ENCODE measurements at places on chromosomes 7 and 10.

DNA sequence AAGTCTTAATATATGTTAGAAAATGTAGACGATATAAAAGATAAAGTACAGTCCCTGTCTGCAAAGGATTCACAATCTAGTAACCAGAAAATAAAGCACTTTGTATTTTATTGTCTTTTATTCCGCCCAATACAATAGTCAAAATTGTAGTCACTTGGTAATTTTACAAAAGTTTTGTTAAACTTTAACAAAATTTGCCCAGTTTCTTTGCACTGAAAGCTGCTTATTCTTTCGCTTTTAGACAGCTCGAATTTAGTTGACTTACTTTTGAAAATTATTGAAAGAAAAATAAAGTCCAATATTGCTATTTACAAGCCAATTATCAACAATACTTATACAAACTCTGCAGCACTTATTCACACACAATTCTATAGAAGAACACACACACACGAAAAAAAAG lies 534.9 kb upstream of the LRRTM3 start:
- no peak for DNase-seq

DNA sequence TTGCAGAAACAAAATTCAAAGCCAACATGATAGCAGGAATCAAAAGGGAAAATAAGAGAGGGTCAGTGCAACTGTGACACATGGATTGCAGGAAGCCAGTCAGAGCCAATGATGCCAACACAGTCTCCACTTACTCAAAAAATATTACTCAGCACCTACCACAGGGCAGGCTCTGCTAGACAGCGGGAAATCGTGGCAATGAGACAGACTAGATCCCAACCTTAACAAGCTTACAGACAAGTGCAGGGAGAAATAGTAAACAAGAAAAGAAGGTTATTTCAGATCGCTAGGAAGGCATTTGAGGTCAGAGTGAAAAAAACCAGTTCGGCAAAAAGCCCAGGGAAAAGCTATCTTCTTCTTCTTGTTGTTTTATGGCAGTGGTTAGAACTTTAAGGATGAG lies 45.2 kb upstream of the NPFFR1 start:
- peak; percentile 44 for DNase-seq

DNA sequence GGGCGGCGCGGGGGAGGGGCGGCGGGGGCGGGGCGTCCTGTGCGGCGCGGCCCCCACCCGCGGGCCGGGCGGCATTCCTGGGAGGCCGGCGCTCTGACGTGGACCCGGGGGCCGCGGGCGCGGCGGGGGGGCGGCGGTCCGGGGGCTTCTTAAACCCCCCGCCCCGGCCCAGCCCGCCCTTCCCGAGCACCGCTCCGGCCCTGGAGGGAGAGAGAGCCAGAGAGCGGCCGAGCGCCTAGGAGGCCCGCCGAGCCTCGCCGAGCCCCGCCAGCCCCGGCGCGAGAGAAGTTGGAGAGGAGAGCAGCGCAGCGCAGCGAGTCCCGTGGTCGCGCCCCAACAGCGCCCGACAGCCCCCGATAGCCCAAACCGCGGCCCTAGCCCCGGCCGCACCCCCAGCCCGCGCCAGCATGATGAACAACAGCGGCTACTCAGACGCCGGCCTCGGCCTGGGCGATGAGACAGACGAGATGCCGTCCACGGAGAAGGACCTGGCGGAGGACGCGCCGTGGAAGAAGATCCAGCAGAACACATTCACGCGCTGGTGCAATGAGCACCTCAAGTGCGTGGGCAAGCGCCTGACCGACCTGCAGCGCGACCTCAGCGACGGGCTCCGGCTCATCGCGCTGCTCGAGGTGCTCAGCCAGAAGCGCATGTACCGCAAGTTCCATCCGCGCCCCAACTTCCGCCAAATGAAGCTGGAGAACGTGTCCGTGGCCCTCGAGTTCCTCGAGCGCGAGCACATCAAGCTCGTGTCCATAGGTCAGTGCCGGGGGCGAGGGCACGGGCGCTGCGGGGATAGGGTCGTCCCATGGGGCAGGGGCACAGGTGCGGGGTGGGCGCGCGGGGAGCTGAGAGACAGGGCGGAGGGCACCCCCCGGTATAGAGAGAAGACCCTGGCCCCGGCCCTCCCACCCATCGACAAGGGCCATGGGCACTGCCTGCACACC lies at the start of gene FLNC:
Gene FLNC (plus strand): TSS at position 176 of the 947 bp plus-strand sequence. CDS start 232 bp downstream, at position 408.
- DNase-seq = peak; percentile 93

DNA sequence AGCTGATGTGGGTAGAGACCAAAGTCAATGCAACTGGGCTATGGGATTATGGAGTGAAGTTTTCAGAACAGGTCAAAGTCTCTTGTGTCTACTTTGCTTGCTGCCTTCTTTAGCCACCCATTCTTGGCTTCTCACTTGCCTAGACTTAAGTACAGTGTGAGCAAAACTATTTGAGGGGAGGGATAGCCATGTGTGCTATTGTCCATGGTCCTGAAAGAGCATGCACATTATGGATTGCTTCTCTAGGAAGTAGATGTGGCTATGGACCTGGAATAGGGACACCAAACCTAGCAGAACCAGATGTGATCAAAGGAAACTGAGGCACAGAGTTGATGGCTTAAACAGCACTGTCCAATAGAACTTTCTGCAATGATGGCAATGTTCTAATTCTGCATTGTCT lies 81.9 kb upstream of the ZNF800 start:
- no peak for DNase-seq

GRCh38 chr7:82443036-82443546 lies 486 bp downstream of the CACNA2D1 start:
- peak; percentile 79 for DNase-seq

- DNase-seq = no peak
Measured at GRCh38 chr7:23593706-23594105, 3.5 kb upstream of the CCDC126 start.

DNA sequence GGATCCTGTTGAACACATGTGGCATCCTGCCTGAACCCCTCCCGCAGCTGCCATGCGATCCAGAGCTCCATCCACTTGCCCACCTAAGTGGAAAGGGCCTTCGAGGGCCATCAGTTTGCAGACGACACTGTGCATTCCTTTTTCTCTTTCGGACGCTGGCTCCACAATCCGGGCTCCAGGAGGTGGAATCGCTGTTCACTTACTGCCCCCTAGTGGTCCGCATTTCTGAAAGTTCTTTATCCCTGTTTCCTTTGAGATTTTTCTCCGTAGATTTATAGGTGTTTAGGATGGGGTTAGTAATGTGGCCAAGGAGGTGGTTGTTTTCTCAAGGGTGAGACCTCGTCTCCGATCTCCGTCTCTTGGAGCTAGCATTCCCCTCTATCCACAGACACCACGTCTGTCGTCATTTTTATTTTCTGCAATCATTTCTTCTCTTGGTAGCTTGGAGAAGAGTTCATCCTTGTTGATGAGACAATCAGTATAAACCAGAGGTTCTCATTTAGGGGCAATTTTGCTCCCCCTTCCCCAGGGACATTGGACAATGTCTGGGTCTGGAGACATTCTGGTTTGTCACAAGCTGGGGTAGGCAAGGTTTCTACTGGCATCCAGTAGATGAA lies 204.6 kb downstream of the ARHGAP21 start:
- DNase-seq = peak; percentile 75

DNA sequence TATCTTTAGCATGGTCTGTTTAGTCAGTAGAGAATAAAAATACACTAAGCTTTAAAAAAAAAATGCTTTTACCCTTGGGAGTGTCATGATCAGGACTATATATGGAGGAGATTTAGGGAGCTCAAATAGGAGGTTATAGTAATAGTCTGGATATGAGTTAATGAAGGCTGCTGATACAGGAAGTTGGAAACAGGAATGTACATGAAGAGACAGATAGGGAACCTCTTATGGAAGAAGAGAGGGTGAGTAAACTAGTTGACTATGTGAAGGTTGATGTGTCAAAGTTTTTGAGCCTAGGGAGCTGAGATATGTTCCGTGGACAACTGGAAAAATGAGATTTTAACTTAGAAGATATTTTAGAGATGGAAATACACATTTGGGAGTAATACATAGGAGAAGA lies 472.0 kb upstream of the FZD8 start:
- no peak for DNase-seq

GRCh38 chr10:129541200-129541599 lies 74.2 kb downstream of the MGMT start:
- no peak for DNase-seq

DNA sequence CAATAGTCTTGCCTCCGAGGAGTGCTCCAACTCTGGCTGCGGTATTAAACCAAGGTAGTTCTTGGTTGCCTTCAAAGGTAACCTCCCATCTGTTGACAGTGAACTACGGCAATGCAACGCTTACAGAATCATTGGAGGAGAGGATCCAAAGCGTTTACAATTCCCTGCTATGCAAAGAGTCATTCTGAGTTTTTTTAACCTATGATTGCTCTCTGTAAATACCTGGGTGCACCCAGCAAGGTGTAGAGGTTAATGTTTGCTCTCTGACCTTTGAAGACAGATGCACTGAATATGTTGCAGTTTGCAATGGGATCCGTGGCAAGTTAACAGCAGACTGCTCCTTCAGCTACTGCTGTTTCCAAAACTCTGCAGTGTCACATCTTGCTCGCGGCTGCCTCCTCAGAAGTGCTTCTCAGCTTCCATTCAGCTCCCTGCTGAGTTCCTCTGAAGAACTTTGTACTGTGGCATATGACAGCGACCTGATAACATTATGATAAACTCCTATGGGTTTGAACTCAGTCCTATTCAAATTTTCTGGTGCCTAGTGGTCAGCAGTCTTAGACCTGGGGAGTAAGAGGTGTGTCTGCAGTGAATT lies 29.0 kb downstream of the KIAA1217 start:
- no peak for DNase-seq

DNA sequence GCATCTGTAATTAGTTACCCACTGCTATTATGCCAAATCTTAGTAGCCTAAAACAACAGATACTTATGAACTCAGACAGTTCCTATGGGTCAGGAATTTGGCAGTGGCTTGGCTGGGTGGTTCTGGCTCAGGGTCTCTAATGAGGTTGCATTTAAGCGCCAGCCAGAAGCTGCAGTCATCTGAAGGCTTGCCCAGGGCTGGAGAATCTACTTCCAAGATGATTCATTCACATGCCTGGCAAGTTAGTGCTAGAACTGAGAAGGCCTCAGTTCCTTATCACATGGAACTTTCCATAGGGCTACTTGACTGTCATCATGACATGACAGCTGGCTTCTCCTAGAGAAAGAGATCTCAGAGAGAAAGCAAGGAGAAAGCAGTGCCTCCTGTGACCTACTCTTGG lies 121.3 kb downstream of the AVL9 start:
- DNase-seq = peak; percentile 57

DNA sequence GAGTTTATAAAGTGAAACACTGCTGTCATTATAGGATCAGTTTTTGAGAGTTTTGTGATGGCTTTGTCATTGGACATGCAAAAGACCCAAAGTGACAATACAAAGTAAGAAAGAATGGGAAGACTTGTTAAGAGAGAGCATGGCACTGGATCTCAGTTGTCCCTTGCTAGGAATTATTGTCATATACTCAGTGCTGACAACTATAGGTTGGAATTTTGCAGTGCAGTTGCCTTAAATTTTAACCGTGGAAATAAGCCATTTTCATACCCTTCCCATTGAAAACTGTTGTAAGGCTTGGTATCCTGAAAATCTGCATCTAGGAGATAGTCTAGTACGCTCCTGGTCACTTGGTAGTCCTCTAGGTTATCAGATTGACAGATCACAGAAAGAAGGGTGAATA lies 1156.7 kb downstream of the GATA3 start:
- DNase-seq = no peak

DNA sequence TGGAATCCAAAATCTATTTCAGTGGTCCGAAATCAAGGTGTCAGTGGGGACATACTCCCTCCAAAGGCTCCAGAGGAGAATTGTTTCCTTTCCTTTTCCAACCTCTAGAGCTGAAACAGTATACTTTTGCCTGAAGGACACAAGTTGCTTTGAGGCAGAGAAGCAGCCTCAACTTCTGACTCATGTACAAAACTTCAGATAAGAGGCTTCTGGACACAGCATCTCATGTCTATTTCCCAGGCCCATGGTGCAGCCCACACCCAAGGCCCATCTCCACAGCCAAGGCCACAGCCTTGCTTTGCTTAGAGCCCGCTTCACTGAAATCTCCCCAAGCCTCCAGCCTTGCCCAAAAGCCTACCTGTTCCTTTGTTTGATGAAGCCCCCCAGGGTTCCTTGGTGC lies 68.9 kb downstream of the ZNF467 start:
- no peak for DNase-seq

- no peak for DNase-seq
Measured at GRCh38 chr7:105339404-105340323, 49.1 kb downstream of the SRPK2 start.

- DNase-seq = no peak
Measured at GRCh38 chr7:139095194-139095659, 14.3 kb downstream of the ZC3HAV1 start.

DNA sequence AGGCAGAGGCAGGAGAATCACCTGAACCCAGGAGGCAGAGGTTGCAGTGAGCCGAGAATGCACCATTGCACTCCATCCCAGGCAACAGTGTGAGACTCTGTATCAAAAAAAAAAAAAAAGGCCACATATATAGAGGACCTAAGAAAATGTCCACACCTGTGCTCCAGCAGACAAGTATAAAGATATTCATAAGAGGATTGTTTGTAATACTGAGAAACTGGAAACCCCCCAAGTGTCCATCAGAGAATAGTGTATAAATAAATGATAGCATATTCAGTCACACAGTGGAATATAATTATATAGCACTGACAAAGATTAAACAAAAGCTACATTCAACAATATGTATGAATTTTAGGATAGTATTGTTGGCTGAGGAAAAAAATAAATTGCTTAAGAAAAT lies 1050.6 kb downstream of the GRM8 start:
- DNase-seq = no peak

DNA sequence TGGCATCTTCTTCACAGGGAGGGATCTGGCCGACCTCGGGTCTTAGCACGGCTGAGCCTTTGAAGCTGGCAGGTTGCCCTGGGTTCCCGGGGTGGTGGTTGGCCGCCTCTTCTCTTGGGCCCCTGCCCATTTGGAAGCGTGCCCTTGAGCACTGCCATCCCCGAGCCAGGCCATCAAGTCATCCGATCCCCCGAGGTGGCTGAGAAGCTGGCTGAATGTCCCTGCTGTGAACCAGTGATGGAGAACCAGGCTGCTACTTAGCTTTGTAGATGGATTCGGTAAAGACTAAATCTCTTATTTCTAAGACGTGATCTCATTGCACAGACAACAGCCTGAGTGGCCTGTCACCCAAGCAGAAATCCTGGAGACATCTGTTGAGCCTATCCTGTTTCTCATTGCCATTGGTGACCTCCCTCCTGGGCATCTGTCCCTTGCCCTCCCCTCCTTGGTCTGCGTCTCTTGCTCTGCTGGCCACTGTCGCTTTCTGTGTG lies 74.3 kb downstream of the GRK5 start:
- peak; percentile 42 for DNase-seq

GRCh38 chr7:2307690-2308107 lies 6.5 kb downstream of the SNX8 start:
- no peak for DNase-seq

GRCh38 chr7:113331155-113331898 lies 213.0 kb upstream of the SMIM30 start:
- no peak for DNase-seq

Data from AG08396 (cell line).